ENCODE measurements at places on chromosomes 2 and 18. TPM values are rescaled to one million over a fixed set of nuclear protein-coding genes. Genes with fewer than 3 reads are reported as not detected.
A peak's percentile ranks its signal among the peaks of the same experiment; 100 is the strongest.

GRCh38 chr2:231627384-231628120 lies 34.9 kb downstream of the TEX44 start:
- no peak overlapping the region for H3K27ac ChIP-seq
- no peak overlapping the region for H3K4me3 ChIP-seq
- H3K4me1 ChIP-seq = no peaks in the 10 kb centered on the region
- H3K36me3 ChIP-seq = no peaks in the 10 kb centered on the region
- no peak for DNase-seq

- peaks cover 33% of the 10 kb centered on the region for H3K4me1 ChIP-seq
- no peak overlapping the region for H3K27ac ChIP-seq
- DNase-seq = no peak
- no peak overlapping the region for H3K4me3 ChIP-seq
These were observed 30.7 kb downstream of the LYPD6B start for GRCh38 chr2:149068996-149069888.

GRCh38 chr2:105919826-105920225 lies 175.1 kb downstream of the NCK2 start:
- H3K36me3 ChIP-seq = no peaks in the 10 kb centered on the region
- peak overlapping the region; percentile 67 for H3K27ac ChIP-seq
- no peaks in the 10 kb centered on the region for H3K27me3 ChIP-seq
- no peak for DNase-seq
- peaks cover 6% of the 10 kb centered on the region for H3K4me1 ChIP-seq

- peak within 1 kb of the TSS; percentile 25 for H3K27ac ChIP-seq
- peaks cover 19% of the 10 kb centered on the region for H3K4me1 ChIP-seq
- DNase-seq = no peak
These were observed at the start of gene ST8SIA3 for GRCh38 chr18:57352271-57352701. Gene ST8SIA3 (plus strand): TSS chr18:57352557. CDS start chr18:57352847, 290 bp downstream.

DNA sequence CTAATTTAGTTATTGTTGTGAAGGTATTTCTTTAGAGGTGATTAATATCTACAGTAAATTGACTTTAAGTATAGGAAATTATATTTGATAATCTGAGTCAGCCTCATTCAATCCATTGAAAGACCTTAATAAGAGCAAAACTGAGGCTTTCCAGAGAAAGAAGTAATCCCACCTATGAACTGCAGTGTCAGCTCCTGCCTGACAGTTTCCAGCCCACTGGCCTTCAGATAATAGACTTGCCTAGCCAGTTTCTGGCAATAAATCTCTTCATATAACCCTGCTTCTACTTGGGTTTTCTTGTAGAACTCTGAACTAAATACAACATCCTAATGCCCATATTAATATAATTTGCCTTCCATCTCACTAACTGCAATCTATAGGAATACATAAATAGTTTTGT lies 437.9 kb upstream of the UBE2E3 start:
- DNase-seq = no peak
- no peak overlapping the region for H3K4me3 ChIP-seq
- H3K27me3 ChIP-seq = no peaks in the 10 kb centered on the region
- H3K36me3 ChIP-seq = no peaks in the 10 kb centered on the region
- H3K27ac ChIP-seq = no peak overlapping the region

TDRD15 gene
- total RNA-seq = not detected

TOGARAM2 gene
- 0.26 TPM for total RNA-seq

All from body of pancreas (tissue), 4 donors.